ENCODE measurements at places on chromosomes 4 and X.

- no peak for DNase-seq
Observed at GRCh38 chr4:142813388-142813787, 32.7 kb downstream of the INPP4B start.

DNA sequence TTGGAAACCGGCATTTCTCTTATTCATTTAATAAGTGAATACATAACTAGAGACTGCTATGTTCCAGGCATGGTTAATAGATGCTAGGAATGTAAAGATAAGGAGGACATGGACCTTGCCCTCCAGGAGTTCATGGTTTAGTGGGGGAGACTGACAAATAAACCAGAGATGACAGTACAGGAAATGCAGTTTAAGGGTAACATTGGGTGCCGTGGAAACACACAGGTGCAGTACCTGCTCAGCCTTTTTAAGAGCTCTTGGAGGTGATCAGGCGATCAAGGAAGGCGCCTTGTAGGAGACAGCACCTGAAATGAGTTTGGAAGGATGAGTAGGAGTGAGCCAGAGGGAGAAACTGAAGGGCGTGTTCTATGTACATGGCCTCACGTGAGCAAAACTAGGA is 145.8 kb downstream of the AASDH start:
- DNase-seq: no peak

DNA sequence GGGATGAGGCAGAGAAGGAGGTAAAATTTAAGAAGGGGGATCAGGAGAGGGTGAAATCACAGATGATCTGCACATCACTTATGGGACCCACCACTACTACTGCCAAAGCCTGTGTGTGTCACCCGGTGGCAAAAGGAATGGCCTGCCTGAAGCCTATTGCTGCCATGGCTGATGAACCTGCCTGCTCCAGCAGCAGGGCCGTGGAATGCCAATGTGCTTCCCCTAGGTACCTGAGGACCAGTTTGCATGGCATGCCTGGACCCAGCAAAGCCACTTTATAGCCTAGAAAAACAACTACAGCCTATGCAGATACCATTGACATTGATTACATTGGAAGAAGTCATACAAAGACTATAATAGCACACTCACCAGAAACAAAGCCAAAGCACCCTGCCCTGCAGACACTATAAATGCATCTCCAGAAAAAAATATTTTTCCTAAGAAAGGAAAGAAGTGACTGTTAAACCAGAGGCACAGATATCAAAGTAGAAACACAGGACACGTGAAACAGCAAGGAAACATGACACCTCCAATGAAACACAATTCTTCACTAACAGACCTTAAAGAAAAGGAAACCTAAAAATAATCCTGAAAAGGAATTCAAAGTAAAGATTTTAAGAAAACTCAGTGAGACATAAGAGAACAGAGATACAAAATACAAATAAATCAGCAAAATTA is 680.7 kb upstream of the GRID2 start:
- DNase-seq: no peak

DNA sequence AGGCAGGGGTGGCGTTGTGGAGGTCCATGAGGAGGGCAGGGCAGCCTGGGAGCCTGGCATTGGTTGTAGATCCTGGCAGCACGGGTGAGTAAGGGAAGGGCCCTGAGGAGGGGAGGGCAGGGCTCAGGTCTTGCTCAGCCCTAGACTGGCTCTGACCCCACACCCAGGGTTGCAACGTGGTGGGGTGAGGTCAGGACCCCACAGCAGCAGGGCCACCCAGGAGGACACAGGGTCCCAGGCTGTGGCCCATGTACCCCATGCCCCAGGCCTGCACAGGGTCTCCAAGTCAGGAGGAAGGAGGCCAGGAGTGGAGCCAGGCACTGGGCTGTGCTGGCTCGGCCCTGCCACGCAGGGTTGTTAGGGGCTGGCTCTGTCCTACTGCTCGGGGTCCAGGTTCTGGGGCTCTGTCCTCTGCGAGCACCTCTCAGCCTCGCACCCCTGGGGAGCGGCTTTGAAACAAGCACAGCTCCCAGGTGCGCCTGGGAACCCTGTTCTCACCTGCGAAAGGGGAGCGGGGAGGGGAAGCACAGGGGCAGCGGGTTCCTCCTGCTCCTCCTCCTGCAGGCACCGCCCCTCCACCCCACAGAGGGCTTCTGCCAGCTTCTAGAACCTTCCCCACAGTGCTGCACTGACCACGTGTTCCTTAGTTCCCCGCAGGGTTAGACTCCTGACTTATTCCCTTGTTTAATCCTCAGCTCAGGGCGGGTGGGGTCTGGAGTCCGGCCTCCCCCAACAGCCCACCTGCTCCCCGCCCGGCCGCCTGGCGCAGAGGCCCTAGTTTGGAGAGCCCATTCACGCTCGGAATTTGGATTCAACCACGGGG is 20.4 kb downstream of the MSANTD1 start:
- DNase-seq: no peak

DNA sequence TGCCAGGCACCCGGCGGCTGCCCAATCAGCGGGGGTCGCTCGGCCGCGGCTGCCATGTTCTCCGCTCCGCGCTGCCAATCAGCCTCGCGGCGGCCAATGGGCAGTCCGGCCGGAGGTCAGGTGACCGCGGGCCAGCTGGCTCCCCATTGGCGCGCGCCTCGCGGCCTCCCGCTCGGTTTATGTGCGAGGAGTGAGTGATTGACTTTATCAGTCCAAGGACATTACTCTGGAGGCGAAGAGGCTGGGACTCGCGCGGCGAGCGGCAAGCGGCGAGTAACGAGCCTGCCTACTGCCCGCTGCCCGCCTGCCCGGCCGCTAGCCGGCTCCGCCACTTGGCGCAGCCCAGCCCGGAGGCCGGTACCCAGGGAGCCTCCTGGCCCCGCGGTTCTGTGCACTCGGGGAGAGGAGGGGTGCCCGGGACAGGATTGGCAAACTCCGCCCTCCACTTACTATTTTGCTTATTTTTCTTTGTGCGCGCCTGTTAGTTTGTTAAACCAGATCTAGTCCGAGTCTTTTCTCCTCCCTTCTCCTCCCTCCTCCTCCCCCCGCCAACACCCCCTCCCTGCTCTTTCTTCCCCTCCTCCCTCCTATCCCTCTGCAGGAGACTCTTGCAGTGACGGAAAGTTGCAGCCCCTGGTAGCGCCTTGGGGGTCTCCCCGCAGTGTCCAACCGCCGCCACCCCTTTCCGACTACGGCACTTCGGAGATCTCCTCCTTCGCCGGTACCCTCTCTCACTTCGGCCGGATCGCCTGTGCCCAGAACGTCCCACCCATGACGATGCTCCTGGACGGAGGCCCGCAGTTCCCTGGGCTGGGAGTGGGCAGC is at the start of gene ZIC3:
TSS of gene ZIC3 (plus strand) at position 207 of the 825 bp plus-strand sequence. CDS start at position 772, 565 bp downstream.
- DNase-seq: no peak

GRCh38 chrX:826448-826847 is 195.9 kb downstream of the SHOX start:
- no peak for DNase-seq

DNA sequence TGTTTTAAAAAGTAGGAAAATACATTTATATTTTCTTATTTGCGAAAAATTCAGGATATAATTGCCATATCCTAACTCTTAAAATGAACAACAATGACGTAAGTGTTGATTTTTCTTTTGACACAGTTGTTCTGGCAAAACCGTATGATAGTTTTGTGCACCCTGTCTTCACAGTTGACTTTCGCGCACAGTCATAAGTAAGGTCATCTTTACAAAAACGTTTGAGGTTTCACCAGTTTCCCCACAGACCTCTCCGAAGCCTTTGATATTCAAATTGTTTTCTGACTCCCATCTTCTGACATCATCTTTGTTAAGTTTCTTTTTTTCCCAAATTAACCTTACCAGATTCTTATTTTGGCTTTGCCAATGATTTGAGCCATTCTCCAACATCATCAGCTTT is 48.1 kb upstream of the ATXN3L start:
- DNase-seq: no peak

GRCh38 chr4:87081826-87082225 is 138.6 kb downstream of the KLHL8 start:
- no peak for DNase-seq

- DNase-seq: no peak
Observed at GRCh38 chr4:170374770-170375169, 285.0 kb upstream of the AADAT start.

DNA sequence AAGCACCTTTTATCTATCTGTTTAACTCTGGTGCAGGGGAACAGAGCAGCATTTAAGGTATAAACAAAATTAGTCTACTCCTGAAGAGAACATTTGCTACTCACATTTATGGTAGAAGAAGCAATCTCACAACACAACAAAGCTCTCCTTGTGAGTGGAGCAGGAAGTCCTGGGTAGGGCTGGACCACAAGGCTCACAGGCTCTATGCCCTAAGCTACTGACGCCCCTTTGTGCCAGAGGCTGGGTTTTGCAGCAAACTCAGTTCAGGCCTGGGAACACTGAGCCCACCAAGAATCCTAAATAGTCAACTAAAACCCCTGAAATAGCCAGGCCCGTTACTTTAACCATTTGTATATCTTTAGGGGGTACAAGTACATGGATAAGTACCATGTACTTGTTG is 4.7 kb upstream of the ZXDB start:
- no peak for DNase-seq
